Stimulated activated CD8-positive, alpha-beta memory T cell treated with anti-CD3 and anti-CD28 coated beads, Interleukin-7, amount 100 ng/mL, for 24 hours (primary cell): ENCODE measurements at places on chromosomes 5 and 9.

DNA sequence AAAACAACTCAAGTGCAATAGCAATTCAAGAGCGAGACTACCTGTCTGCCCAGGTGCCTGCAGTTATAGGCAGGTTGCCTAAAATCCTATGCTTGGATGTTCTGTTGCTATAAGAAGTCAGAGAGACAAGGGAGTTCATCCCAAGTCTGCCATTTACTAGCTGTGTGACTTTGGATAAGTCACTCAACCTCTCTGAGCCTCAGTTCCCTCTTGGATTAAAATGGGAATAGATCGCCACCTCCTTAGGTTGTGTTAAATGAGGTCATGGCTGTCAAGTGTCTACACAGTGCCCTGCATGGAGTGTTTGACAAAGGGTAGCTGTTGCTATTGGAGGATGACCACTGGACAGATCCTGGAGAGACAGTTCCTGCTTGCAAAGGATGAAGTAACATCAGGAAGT lies 1.3 kb upstream of the ZBTB34 start:
- DNase-seq: no peak

GRCh38 chr5:164671640-164672039 lies 1166.2 kb downstream of the MAT2B start:
- DNase-seq: no peak

DNA sequence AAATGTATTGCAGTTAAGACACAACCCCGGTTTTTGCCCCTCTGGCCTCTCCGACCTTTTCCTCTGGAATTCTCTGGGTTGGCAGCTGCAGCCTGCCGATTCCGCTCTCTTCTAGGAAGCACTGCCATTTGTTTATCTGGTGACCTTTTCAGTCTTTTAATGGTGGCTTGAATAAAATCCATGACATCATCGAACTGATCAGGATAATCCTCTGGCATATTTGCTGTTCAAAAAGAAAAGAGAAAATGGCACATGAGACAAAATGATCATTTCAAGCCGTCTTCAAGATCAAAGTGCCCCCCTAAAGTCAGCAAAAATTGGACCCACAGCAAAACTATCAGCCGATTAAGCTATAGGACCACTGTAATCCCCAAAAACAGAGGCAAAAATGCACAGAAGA lies 23.9 kb downstream of the GDNF start:
- DNase-seq: no peak

DNA sequence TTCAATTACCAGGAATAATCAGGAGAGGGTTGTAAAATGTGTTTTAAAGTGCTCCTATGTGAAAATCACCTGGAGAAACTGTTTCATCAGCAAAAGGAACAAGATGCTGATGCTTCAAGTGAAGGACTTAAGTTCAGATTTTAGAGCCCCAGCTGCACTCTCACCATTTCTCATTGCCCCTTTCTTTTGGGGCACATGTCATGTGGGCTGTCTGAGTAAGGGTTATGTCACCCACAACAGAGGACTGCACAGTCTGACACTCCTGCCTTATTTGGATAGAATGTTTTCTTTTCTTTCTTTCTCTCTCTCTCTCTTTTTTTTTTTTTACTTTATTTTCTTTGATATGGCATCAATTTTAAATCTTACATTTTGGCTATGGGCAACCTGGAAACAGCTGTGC lies 204.1 kb upstream of the EFNA5 start:
- no peak for DNase-seq

GRCh38 chr9:35945341-35946018 lies 12.5 kb downstream of the OR2S2 start:
- peak; percentile 50 for DNase-seq

- DNase-seq: no peak
Observed at GRCh38 chr5:154698763-154699162, 56.4 kb upstream of the LARP1 start.

DNA sequence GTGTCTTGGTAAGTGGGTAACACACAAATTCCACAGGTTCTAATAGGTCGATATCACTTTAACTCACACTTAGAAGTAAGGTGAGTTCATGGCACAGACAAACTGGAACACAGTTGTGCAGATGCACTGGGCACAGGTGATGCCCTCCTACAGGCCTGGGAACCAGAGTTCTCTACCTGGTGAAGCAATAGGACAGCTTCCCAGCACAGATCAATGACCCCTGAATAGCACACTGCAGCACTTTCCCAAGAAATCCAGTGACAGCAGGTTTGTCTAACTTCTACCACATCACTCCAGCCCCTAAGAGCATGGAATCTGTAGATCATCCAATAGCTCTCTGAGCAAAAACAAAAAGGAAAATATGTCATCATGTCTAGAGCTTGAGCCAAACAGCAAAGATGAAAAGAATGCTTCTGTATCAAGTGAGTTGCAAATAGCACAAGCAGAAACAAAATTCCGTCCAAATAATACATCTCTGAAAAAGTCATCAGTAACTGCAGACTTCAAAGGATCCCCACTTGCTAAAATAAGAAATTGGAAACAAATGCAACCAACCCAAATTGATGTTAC lies 33.5 kb downstream of the MOCS2 start:
- no peak for DNase-seq

- no peak for DNase-seq
Observed at GRCh38 chr9:115364991-115365390, 247.0 kb upstream of the TNC start.

GRCh38 chr5:65100911-65101631 lies 332.3 kb downstream of the CWC27 start:
- no peak for DNase-seq

DNA sequence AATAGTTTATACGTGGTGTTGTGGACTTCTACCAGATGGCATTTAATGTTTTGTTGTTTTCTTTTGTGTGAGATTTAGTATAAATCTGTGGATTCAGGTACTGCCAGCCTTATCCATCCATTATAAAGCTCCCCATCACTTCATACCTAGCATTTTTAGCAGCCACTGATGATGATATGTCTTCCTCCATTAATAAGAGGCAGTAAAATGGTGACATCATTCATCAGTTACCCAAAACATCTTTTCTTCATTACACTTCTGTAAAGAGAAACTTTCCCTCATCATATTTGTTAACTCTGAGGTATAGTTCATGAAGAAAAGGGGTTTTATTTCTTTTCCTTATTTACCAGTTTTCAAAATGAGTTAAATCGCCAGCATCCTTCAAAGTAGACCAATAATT lies 19.4 kb downstream of the CHD1 start:
- DNase-seq: no peak

DNA sequence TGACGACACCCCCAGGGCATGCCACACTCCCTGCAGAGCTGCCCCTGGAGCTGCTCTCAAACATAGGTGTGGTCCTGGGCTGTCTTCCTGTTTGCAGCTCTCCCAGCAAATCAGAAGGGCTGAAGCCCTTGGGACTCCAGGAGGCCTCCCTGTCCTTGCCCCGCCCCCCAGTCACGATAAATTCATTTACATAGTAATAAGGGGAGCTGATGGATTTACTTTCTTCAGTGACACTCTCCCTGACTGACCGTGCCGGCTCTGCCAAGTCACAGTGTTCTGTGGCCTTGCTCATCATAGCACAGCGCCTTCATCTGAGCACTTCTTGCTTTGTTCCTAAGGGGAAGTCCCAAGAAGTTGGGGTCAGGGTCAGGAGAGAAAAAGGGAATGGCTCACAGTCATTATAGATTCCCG lies 121.4 kb downstream of the ENC1 start:
- DNase-seq: no peak

- DNase-seq: no peak
Observed at GRCh38 chr5:149603920-149604319, 22.6 kb downstream of the ARHGEF37 start.

DNA sequence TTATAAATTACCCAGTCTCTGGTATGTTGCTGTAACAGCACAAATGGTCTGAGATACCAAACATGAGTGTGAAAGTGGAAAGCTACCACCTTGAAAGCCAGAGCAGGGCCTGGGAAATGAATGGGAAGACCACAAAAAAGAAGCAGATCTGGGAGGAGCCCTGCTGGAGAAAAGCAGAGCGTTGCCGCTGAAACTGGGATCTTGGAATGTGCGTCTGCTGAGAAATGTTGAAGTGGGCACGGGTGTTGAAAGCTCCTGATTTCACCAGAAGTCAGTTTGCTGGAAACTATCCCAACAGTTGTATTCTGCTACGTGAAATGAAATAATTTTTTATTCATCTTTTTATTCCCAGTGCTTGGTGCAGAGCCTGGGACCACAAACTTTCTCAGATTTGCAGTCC lies 40.0 kb downstream of the NUDT12 start:
- DNase-seq: no peak

DNA sequence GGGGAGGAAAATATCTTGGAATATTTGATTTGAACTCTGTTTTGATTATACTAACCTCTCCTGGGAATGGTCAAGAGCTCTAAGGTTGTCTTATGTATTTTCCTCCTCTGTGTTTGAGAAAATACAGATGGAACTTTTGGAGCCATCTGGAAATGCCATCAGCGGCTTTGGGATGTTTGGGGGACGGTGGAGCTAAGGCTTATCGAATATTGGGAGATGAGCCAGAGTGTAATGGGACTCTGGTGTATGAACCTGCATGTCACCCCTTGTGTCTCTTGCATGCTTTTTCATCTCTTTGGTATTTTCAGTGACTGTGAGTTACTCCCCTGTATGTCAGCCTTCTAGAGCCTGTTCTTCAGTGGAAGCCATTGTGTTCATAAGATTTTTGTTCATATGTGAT lies 180.0 kb upstream of the OTULINL start:
- DNase-seq: no peak

GRCh38 chr9:37311938-37312708 lies 110.4 kb upstream of the GRHPR start:
- no peak for DNase-seq

GRCh38 chr9:90770182-90770738 lies 31.4 kb upstream of the SYK start:
- no peak for DNase-seq

DNA sequence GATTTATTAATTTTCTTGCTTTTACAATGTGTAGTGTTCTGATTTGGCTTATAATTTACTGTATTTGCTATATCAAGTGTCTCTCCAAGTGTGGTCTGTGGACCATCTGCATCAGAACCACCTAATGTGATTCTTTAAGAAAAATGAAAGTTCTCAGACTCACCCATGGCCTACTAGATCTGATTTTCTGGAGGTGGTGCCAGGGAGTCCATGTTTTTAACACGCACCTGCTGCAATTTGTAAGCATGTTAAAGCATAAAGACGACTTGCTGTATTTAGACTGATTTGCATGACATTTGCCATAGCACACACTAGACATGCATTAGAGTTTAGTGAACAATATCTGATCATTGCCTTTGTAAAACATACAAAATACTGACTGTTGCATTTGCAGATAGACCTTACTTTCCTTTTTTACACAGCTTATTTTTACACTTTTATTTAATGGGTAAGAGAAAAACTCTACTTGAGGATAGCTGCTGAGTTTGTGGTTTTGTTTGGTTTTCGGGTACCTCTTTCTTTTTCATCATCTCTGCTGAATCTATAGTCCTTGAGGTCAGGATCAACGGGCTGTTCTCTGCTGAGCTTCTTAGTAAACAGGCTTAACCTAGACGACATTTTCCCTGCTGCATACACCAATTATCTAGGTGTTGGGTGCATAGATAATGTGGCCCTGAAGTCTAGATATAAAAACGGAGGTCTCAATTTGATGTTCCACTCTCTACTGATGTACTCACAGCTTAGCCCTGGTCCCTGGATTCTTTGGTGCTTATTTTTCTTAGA lies 138.0 kb upstream of the ZNF366 start:
- DNase-seq: no peak

DNA sequence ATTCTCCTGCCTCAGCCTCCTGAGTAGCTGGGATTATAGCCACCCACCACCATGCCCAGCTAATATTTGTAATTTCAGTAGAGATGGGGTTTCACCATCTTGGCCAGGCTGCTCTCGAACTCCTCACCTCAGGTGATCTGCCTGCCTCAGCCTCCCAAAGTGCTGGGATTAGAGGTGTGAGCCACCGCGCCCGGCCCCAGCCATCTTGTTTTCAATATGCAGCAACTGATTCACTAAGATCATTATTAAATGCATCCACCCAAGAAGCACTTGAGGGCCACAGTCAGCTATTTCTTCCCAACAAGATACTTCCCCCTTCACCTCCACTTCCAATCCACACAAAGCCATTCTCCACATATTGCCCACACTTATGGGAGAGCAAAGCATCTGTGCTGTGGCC lies 115.8 kb downstream of the BNC2 start:
- no peak for DNase-seq

DNA sequence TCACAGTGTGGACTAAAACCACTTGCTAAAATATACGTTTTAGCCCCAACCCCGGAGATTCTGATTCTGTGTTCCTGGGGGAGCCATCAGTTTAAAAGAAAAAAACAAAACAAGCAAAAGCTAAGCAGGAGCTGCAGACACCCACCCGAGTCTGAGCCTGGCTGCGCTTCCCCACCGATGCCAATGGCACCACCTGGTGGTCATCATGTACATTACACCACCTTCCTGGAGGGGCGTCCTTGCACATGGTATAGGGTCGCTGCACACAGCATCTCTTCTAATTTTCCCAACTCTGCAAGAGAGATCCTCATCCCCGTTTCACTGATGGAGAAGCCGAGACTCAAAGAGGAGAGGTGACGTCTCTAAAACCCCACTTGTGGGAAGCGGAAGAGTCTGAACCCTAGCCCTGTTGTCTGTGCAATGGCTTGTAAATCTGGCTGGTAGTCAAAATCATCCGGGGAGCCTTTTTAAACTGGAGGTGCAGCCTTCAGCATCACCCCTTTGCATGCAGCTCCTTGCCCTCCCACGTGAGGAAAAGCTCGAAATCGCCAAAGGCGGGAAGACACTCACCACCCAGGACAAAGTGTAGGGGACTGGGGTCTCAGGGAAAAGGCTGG lies 23.1 kb upstream of the CNOT6 start:
- DNase-seq: peak; percentile 8

- DNase-seq: no peak
Observed at GRCh38 chr5:145854651-145855258, 18.1 kb downstream of the GRXCR2 start.

GRCh38 chr5:151134228-151134627 lies 23.4 kb downstream of the ANXA6 start:
- DNase-seq: no peak

DNA sequence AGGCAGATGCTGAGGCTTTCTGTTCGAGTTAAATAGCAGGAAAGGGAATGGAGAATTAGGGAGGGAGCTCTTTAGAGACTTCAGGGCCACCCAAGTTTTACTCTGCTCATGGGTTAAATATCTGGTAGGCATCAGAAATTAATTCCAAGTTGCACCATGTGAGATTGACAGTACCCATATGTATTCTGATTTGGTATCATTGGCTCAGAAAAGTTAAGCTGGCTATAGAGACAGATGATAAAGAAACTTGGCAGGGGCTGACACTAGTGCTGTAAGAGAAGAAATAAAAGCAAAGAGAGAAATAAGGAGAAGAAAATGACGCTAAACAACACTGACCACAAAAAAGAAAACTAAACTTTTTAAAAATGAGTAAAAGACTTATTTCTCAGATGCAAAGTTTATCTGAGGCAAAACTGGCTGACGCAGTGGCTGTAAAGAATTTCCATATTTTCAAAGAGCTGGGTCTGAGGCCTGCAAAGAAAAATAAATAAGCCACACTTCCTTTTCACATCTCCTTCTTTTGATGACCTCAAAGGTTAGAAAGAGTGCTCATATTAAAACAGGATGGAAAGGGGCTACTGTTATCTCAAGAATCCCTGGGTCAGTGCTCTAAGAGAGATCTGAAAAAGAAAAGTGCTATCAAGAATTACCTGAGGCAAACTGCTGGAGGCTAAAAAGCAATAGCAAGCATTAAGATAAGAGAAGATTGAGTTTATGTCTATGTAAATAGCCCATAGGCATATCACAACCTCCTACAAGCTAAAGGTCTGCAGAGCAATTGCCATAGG lies 399.0 kb upstream of the MEF2C start:
- no peak for DNase-seq

GRCh38 chr5:150644058-150644457 lies 3.6 kb downstream of the SYNPO start:
- DNase-seq: no peak
